ENCODE measurements at places on chromosomes 4 and X.

- no peak for DNase-seq
These were observed 108.0 kb downstream of the CPZ start for GRCh38 chr4:8700531-8700930.

GRCh38 chr4:82287720-82288119 is 86.1 kb downstream of the HNRNPD start:
- DNase-seq, result no peak

GRCh38 chrX:72382202-72382595 is 76.5 kb upstream of the CITED1 start:
- peak; percentile 24 for DNase-seq

- DNase-seq, result peak; percentile 89
These were observed 1.6 kb downstream of the SLC49A3 start for GRCh38 chr4:687048-687970.

- peak; percentile 5 for DNase-seq
These were observed 35.9 kb downstream of the PNMA5 start for GRCh38 chrX:152958047-152958446.

DNA sequence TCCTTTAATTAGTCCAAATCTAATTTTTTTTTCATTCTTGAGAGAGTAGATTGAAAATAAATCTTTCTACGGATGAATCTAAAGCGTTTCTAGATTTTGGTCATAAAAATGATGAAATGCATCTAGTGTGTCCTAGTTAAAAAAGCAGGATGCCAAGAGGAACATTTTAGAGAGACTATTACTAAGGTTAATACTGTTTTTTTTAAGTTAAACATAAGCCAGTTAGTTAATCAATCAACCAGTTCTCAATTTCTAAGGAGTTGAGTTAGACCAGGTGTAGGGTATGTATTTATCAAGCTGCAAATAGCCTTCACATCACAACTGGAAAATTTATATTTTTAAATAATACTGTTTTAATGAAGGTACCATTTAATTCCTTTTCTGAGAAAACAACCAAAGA is 679.5 kb upstream of the IGFBP7 start:
- no peak for DNase-seq

- no peak for DNase-seq
These were observed 139.2 kb upstream of the AMOT start for GRCh38 chrX:112979879-112980278.

DNA sequence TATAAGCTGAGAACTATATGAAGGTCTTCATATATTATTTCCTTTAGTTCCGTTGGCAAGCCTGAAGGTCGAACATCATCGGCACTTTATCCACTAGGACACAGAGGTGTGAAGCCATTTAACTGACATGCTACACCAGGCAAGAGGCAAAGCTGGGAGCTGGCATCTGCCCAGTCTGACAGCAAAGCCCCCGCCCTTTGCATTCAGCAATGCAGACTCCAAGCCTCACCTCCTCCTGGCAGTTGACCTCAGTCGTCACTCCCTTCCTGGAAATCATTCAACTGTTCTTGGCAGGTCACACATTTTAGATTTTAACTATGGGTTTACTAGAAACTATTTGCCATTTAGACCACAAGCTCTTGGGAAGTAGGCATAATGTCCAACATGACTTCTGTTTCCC is 135.8 kb upstream of the FRG1 start:
- DNase-seq, result no peak

GRCh38 chrX:44234541-44234940 is 108.9 kb downstream of the EFHC2 start:
- no peak for DNase-seq

DNA sequence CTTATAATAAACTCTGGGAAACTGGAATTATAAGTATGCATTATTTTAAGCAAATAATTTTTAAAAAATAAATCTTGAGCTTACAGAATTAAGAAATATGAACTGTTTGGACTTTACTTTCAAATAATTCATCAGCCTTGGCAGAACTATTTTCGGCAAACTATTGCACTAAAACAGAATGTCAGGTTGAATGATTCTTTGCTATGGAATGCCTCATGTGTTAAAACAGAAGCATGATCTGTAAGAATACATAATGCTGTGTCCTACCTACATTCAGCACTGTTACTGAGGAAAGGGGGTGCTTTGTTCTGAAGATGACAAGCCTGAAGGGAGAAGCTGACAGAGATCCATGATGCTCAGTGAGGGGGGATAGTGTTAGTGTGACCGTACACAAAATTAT is 55.6 kb upstream of the EXOC1L start:
- no peak for DNase-seq

DNA sequence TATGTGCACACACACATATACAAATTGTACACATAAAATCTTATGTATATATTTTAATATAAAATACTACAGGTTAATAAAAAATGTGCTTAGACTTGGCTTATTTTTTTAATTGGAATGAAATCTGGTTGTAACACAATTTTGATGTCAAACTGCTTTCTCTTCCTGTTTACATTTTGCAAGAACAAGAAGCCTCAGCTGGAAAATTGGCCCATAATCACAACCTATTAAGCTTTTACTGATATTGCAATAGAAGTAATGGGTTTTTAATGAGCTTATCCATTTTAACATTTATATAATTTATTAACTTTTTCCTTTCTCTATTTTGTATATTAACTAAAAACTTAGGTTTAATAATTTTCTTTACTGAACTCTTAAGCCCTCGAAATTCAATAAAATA is 165.9 kb downstream of the PCDH10 start:
- no peak for DNase-seq

- DNase-seq, result no peak
These were observed 271 bp upstream of the FUNDC2 start for GRCh38 chrX:155026420-155026726.

Measured in cardiac fibroblast (primary cell).